ENCODE measurements at places on chromosomes 11 and 22.

DNA sequence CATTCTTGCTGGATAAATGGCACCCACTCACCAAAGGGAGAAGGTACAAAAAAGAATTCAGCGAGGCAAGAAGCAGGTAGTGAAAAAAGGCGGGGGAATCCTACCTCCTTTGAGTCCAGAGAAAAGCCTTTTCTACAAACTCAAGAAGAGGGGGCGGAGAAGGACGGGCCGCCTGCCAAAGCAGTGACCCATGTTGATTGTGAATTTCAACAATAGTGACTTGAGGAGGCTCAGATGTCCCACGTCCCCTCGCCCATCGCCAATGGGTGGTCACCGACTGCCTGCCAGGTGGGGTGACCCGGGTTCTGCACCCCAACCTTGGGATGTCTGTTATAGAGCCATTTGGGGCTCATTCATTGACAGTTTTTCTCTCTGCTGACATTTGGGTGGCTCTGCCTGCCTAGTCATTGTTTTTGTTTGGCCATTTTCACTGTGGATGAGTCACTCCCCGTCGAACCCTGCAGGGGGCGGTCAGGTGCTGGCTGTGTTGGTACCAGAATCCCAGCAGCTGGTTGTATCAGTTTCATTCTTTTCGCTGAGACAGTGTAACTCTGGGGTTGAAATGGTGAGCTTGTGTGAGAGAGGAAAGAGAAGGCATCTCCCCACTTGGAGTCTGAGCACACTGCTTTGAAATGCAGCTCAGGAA, 163.4 kb upstream of the NCAM1 start:
- DNase-seq: peak; percentile 70

GRCh38 chr11:112400476-112401014, 139.9 kb upstream of the PLET1 start:
- DNase-seq: no peak

GRCh38 chr11:115893461-115894099, 389.4 kb upstream of the CADM1 start:
- no peak for DNase-seq

GRCh38 chr22:30865656-30866055, 102.9 kb downstream of the MORC2 start:
- no peak for DNase-seq

- peak; percentile 47 for DNase-seq
Observed at GRCh38 chr11:77084581-77085191, 17.9 kb downstream of the CAPN5 start.

DNA sequence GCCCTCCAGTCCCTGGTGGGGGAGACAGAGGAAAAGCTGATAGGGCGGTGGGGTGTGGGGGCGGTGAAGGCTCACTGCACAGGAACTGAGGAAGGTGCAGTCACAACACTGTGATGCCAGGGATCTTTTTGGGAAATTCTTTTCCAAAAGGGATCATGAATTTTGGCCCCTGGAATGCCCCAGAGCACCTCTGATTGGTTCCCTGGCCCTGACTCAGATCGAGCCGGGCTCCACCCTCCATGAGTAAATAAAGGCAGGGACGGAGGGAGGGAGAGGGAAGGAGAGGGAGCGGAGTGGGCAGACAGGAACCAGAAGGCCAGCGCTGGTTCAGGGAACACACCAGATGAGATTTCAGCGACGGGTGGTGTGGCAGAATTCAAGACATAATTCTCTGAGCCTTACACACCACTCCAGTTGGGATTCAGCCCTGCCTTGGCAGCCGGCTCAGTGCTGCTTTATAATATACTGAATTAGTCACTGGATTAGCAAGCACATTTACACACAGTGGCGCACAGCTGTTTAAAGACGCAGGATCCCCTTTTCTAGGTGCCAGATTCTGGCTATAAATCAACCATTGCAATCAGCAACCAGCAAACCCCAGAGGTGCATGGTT, 80.3 kb downstream of the ETS1 start:
- DNase-seq: peak; percentile 60

Data from testis (tissue), 5 donors.